NAMALWA (cell line): ENCODE measurements at places on chromosomes 2 and 18.

- DNase-seq = no peak
These were observed 289.6 kb downstream of the CYP26B1 start for GRCh38 chr2:71858071-71858470.

DNA sequence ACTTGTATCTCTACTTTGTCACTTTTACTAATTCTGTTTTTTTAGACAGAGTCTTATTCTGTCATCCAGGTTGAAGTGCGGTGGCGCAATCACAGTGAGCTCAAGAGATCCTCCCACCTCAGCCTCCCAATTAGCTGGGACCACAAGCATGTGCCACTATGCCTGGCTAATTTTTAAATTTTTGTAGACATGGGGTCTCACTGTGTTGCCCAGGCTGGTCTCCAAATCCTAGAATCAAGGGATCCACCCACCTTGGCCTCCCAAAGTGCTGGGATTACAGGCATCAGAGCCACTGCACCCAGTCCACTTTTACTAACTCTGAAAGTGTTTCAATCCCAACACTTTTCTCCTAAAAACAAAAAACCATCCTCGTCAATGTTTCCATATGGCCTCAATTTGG, 94.9 kb downstream of the MALT1 start:
- DNase-seq = no peak

DNA sequence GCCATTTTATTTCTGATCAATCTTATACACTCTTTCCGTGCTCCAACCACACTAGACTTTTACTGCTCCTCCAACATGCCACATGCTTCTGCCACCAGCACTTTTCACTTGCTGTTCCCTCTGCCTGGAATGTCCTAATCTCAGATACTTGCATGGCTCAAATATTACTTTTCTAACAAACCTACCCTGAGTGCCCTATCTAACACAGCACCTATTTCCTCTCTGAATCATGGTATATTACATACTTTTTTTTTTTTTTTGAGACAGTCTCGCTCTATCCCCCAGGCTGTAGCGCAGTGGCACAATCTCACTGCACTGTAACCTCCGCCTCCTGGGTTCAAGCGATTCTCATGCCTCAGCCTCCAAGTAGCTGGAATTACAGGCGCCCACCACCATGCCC, 166.3 kb upstream of the CAVIN2 start:
- DNase-seq = no peak

GRCh38 chr2:101868525-101868924, 123.2 kb upstream of the IL1R2 start:
- no peak for DNase-seq

- DNase-seq = no peak
These were observed 115.1 kb upstream of the GULP1 start for GRCh38 chr2:188176620-188177019.

GRCh38 chr2:222523783-222524544, 99.6 kb downstream of the SGPP2 start:
- DNase-seq = no peak

DNA sequence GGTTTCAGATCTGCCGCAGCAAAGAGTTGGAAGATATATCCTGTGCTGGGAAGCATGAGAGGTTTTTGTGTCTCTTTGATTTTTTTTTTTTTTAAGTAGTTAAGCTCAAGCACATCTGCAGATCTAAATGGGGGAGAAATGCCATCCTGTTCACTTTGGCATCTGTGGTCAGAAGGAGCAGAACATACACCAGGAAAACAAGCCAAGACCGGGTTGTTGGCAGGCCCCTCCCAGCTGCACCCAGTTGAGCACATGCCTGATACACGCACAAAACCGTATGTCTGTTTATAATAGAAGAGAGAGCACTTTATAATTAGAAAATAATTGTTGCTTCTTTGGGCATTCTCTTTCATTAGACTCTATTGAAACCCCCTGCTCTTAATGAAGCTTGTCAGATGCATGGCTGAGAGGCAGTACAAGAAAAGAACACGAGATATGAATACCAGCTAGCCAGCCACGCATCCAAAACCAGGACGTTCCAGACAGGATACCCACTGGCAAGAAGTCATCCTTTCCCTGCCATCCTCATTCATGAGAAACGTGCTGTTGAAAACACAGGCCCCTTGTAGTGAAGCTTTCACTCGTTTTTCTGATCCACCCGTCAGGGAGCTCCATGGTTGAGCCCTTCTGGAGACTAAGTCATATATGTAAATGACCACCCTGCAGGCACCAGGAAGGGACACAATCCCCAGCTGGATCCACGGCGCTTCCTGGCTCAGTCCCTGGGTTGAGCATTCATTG, 152.2 kb downstream of the ALPK2 start:
- no peak for DNase-seq

DNA sequence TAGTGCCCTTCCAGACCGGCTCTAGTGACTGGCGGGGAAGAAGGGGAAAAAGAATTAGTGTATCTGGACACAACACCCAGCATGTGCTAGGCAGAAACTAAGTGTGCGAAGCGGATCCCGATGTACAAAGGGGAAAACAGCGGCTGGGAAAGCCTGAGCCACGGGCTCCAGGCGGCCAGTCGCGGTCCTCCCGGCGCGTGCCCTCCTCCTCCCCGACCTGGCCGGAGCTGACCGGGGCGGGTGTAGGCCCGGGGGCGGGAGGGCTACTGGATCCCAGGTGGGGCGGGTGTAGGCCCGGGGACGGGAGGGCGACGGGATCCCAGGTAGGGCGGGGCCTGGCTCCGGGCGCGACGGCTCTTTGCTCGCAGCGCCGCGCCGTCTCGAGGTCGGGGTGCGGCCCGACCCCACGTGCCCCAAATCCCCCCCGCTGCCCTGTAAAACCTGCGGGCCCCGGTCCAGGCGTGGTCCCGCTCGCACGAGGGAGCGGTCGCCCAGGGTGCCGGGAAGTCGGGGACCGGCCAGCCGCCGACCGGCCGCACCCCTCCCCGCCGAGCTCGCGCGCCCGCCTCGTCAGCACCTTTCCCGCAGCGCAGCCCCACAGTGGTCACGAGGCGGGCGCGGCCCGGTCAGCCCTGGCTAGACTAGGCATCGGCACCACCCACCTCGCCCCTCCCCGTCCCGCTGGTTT, 48.8 kb downstream of the C2orf42 start:
- no peak for DNase-seq

DNA sequence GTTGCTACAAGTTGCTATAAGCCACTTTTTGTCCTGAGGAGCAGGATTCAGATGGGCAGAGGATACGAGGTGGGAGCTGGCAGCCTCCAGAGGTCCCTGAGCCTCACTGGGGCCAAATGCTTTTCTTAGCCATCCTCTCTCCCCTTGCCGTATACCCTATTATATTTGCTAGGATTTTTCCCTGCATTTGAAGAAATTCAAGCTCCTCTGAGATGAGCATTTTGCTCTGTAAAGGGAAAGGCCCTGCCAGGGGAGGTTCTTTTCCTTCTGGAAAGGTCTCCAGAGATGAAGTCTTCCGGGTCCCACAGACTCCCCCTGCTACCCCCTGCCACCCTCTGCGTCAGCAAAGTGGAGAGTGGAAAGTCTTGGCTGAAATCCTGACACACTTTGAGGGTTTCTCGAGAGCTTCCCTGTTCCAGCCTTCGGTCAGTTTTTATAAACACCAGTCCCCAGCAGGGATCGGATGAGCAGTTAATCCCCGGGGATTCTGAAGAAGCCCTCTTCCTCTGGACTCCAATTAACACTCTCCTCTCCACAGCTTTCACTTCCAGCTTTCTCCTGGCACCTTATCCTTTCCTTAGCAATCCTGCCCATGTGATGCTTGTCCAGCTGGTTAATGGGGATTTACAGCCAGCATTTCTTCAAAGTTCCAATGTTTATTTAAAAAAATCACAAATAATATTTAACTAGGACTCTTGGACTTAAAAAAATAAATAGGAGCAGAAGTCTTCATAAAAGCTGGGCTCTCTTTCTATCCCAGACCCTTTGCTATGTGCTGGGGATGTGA, 13.1 kb downstream of the CYRIA start:
- DNase-seq = no peak

- DNase-seq = no peak
These were observed 113.0 kb upstream of the SLC1A4 start for GRCh38 chr2:64876137-64876647.

DNA sequence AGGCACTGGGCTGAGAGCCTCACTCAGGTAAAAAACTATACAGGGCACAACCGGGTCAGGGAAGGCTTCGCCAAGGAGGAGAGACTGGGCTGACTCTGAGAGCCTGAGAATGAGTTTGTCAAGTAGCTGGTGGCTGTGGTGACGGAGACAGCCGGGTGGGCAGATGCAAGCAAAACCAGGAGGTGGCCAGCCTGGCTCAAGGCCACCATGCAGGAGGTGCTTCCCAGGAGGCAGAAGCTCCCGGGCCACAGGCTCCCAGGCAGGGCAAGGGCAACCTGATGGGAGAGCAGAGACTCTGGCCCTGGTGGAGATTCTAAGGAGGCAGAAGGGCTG, 2.9 kb upstream of the INHBB start:
- DNase-seq = no peak

- no peak for DNase-seq
These were observed 178.4 kb upstream of the ALPP start for GRCh38 chr2:232200195-232200594.

- no peak for DNase-seq
These were observed 259.7 kb downstream of the CDH19 start for GRCh38 chr18:66344227-66344626.
